ENCODE measurements at places on chromosomes 7 and 10.

DNA sequence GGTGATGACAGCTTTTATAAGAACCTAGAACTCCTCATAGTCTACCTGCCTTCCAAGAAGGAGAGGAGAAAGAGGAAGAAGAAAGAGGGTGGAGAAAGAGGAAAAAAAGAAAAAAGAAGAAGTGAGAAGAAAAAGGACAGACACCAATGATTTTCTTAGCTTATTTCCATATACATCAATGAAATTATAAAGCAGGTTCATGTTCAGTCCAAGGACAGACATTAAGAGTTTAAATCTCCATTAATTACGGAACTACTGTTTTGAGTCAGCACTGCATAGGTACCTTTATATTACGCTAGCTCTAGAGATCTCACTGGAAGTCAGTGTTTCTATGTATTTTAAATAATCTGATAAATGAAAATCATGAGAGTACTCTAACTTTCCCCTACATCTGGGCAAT is 309.0 kb upstream of the HGF start:
- DNase-seq: no peak

DNA sequence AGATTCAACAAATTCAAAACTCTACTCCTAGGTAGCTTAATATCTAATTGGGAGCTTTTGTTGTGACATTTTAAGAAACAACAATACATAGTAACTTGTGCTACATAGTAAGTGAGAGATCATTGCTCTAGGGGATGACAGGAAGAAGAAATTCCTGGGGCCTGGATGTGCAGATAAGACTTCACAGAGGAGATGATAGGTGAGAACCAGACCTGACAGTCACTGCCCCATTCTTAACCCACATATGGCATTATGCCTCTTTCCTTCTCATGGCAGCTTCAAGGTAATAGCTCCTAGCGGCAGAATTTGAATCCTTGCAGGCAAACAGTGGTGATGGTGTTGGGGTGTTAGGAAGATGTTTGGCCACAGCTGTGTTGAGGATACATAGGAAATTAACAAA is 233.6 kb downstream of the VTI1A start:
- DNase-seq: no peak

DNA sequence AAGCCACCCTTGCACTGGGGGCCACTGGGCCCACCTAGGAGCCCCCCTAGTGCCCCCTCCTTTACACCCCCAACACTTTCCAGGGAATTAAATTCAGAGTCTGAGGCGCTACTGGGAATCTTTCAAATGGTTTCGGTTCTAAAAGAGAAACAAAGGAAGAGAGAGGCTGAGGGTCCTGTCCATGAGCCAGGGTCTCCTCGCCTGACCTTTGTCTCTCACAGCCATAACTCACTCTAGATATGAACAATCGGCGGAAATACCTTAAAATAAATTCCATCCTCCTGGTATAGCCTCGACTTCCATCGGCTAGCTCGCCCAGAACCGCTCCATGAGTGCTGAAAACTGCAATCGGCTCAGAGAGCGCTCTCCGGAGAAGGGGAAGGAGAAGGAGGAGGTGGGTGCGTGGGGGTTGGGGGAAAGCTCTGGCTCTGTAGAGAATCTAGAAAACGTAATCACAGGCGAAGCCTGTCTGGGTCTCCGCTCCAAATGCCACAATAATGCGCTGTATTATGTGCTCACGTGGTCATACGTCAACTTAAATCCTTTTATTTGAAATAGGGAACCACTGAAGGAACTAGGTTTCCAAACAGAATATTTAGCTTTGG is 12.6 kb downstream of the HOXA4 start:
- DNase-seq: no peak

DNA sequence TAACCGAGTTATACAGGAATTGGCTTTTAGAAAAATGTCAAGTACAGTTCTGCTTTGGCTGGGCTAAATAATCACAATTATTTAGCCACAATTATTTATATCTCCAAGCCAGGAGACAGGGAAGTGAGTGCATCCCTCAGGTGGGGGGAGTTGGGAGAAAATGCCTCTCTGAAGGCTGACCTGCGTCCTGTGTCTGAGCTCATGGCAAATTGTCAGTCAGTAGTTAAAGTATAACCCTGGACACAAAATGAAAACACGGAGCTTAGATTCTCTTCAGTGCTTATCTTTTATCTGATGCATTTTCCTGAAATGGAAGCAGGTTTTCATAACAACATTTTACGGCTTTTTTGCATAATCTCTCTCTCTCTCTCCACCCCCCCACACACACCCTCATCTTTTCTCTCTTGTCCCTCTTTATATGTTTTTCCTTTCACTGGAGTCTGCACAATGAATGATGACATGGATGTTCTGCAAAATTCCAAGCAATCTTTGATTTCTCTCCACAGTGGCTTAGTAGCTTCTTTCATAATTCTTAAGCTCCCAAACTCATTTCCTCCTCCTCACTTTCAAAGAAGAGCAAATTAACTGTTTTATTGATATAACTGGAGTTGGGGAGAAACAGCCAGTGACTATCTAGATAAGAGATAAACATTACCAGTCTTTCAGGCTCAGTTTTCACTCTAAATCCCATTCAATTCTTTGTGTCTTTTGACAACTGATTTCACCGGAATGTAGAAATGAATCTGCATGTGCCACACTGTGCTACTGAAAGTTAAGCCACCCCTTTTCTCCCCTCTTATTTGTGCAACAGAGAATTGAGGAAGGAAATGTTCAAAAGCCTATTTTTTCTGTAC is 521.4 kb upstream of the GHITM start:
- no peak for DNase-seq

- no peak for DNase-seq
Observed at GRCh38 chr10:28280652-28281051, 22.2 kb downstream of the MPP7 start.

GRCh38 chr7:77330169-77330882 is 85.8 kb downstream of the GSAP start:
- DNase-seq: no peak

DNA sequence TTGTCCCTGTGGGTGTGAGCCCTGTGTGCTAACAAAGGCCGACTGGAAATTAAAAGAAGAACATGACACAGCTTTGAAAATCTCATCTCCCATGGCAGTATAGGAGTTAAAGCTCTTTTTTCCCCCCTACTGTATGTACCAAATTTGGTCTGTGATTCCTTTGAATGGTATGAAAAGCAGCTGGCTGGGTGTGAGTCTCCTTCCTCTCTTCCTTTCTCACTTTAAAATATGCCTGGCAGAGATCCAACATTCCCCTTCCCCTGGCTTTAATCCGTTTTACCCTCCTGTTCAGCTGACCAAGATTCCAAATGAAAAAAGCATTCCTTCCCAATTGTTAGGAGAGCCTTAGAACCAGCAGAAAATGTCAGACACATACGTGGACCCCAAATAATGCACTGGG is 225.0 kb upstream of the CELF2 start:
- no peak for DNase-seq

- no peak for DNase-seq
Observed at GRCh38 chr7:156236181-156236889, 404.2 kb upstream of the RNF32 start.

- peak; percentile 76 for DNase-seq
Observed at GRCh38 chr10:8242295-8242872, 187.9 kb downstream of the GATA3 start.

DNA sequence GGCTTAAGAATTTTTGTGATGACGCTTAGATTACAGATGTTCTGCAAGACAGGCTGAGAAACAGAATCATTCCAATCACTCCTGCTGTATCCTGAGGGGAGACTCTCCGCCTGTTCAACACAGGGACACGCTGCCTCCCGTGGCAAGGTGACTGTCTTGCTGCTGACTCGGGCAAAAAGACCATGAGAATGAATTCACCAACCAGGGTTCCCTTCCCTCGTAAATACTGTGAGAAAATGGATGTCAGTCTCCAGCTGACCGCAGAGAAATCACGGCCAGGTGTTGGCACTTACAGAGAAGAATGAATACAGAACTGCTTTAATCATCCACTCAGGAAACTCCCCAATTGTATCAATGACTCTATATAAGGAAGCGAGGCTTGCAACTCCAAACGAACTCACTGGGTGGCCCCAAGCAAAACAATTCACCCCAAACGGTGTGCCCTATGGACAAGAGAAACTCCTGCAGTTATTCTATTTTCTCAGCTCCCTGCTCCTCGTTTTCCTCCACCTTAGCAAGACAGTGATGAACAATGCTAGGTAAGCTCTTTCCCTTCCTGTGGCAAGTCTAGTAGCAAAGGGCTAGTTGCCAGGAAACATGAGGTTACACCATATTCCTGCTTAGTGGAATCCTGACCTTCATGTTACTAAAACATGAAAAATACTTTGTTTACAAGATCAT is 22.8 kb downstream of the GNA12 start:
- DNase-seq: no peak
